ENCODE measurements at places on chromosomes 3 and 15.

GRCh38 chr15:72481015-72481659 is 7.0 kb downstream of the ARIH1 start:
- H3K36me3 ChIP-seq: peaks cover 86% of the 10 kb centered on the region
- no peaks in the 10 kb centered on the region for H3K27me3 ChIP-seq
- no peaks in the 10 kb centered on the region for H3K4me1 ChIP-seq
- no peak overlapping the region for H3K4me3 ChIP-seq

- H3K36me3 ChIP-seq: peaks cover 24% of the 10 kb centered on the region
- DNase-seq: no peak
- H3K27me3 ChIP-seq: no peaks in the 10 kb centered on the region
- no peaks in the 10 kb centered on the region for H3K4me1 ChIP-seq
- no peak overlapping the region for H3K4me3 ChIP-seq
Observed at GRCh38 chr15:62035256-62035924, 24.9 kb downstream of the VPS13C start.

DNA sequence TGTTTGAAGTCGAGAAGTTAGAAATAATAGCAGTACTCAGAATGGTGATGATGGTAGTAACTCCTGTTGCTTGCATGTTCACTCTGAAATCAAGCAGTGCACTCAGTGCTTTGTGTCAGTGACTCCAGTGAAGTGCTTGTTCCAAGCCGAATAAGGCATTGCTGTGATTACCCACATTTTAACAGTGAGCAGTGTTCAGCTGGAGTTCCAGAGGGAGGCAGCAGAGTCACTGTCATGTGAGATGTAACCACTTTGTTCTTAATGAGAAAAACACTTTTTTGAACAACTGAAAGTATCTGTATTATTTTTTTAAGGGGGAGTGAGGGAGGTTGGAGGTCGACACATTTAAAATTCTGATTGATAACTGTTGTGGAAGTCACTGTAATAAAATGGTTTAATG is 3.7 kb downstream of the MDFIC2 start:
- H3K27ac ChIP-seq: no peak overlapping the region
- no peak overlapping the region for H3K4me3 ChIP-seq
- H3K4me1 ChIP-seq: no peaks in the 10 kb centered on the region
- peak; percentile 9 for DNase-seq
- H3K36me3 ChIP-seq: no peaks in the 10 kb centered on the region

DNA sequence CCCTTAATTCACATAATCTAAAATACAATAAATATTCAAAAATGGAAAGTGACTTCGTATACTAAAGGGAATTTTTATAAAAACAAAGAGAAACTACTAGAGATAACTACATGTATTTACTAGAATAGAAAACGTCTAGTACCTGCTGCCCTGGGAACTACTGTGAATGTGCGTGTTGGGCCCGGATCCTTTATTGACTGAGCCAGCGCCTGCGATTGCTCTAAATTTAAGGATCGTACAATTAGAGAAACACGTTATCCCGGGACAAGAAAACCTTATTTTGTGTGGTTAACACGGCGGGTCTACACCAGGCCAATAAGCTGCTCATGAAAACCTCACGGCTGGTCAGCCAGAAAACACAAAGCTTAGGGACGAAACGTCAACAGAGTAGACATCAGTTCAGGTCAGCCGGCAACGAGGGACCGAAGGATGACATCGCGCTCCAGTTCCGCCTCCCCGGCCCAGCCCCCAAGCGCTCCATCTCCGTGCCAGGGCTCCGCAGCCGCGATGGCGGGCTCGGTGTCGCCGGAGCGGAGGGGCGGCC is 555 bp downstream of the TM2D3 start:
- H3K27ac ChIP-seq: peak overlapping the region; percentile 89
- H3K27me3 ChIP-seq: no peaks in the 10 kb centered on the region
- DNase-seq: no peak
- H3K36me3 ChIP-seq: peaks cover 10% of the 10 kb centered on the region
- peak overlapping the region; percentile 93 for H3K4me3 ChIP-seq

GRCh38 chr3:71112576-71112975 is 471.0 kb downstream of the FOXP1 start:
- peaks cover 3% of the 10 kb centered on the region for H3K4me1 ChIP-seq
- no peak overlapping the region for H3K27ac ChIP-seq
- no peak for DNase-seq
- H3K4me3 ChIP-seq: no peak overlapping the region
- H3K27me3 ChIP-seq: no peaks in the 10 kb centered on the region

DNA sequence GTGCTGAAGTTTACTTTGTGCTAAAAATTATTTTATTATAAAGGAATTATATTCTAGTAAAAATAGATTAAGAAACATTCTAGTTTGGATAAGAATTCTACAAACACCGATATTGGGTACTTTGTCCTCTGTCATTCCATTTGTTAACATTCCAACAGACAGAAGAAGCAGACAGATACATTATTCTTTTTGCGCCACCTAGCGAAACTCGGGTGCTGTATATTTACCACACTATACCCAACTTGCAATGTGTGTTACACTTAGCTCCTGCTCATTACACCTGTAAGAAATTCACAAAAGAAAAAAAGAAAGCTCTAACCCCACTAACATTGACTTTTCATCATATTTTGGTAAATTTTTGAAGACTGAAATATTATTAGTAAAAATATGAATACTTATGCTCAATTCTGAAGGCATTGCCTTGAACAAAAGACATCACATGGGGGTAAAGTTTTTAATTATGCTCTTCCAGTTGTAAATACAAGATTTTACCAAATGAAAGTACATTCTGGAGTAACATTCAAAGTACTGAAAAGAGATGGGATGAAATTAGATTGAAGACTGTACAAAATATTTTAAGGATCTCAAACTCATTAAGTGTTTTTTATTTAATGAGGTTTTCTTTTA is 136.5 kb upstream of the MLF1 start:
- H3K36me3 ChIP-seq: no peaks in the 10 kb centered on the region
- no peak overlapping the region for H3K27ac ChIP-seq
- no peaks in the 10 kb centered on the region for H3K4me1 ChIP-seq

DNA sequence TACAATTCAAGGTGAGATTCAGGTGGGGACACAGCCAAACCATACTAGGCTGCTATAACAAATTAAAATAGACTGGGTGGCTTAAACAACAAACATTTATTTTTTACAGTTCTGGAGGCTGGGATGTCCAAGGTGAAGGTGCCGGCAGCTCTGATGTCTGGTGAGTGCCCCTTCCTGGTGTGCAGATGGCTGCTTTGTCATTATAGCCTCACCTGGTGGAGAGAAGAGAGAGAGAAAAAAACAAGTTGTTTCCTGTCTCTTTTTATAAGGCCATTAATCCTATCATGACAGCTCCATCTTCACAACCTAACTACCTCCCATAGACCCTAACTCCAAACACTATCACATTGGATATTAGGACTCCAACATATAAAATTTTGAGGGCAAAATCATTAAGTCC is 279.7 kb downstream of the ZIC1 start:
- H3K4me1 ChIP-seq: no peaks in the 10 kb centered on the region
- no peaks in the 10 kb centered on the region for H3K36me3 ChIP-seq
- H3K4me3 ChIP-seq: no peak overlapping the region
- no peak for DNase-seq
- H3K27me3 ChIP-seq: no peaks in the 10 kb centered on the region

- H3K27me3 ChIP-seq: no peaks in the 10 kb centered on the region
- H3K4me3 ChIP-seq: no peak overlapping the region
- H3K27ac ChIP-seq: no peak overlapping the region
- DNase-seq: no peak
- peaks cover 7% of the 10 kb centered on the region for H3K36me3 ChIP-seq
- H3K4me1 ChIP-seq: peaks cover 8% of the 10 kb centered on the region
Observed at GRCh38 chr15:65902373-65902772, 33.1 kb downstream of the RAB11A start.

DNA sequence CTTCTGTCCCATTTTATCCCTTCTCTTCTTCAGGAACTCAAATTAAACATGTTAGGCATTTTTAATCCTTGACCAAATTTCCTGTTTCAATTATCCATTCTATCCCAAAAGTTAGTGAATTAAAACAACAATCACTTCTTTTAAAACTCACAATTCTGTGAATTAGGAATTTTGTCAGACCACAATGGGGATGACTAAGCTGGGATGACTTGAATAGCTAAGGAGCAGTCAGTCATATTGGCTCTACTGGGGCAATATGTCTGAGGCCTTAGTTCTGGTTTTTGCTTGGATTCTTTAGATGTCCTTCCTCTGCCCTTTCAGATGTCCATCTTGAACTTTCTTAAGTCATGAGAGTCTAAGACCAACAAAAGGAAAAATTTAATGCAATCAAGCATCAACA is 178.2 kb upstream of the TGFBR2 start:
- H3K36me3 ChIP-seq: no peaks in the 10 kb centered on the region
- no peak overlapping the region for H3K27ac ChIP-seq
- DNase-seq: no peak
- H3K4me1 ChIP-seq: no peaks in the 10 kb centered on the region
- no peak overlapping the region for H3K4me3 ChIP-seq

- H3K4me1 ChIP-seq: peaks cover 3% of the 10 kb centered on the region
- H3K27ac ChIP-seq: peak overlapping the region; percentile 73
- H3K36me3 ChIP-seq: no peaks in the 10 kb centered on the region
- H3K4me3 ChIP-seq: peak overlapping the region; percentile 89
Observed at GRCh38 chr3:33717616-33717865, 513 bp downstream of the CLASP2 start.

GRCh38 chr3:31232055-31233025 is 300.4 kb upstream of the STT3B start:
- no peak overlapping the region for H3K27ac ChIP-seq
- no peak overlapping the region for H3K4me3 ChIP-seq
- DNase-seq: no peak
- no peaks in the 10 kb centered on the region for H3K36me3 ChIP-seq
- H3K27me3 ChIP-seq: no peaks in the 10 kb centered on the region

DNA sequence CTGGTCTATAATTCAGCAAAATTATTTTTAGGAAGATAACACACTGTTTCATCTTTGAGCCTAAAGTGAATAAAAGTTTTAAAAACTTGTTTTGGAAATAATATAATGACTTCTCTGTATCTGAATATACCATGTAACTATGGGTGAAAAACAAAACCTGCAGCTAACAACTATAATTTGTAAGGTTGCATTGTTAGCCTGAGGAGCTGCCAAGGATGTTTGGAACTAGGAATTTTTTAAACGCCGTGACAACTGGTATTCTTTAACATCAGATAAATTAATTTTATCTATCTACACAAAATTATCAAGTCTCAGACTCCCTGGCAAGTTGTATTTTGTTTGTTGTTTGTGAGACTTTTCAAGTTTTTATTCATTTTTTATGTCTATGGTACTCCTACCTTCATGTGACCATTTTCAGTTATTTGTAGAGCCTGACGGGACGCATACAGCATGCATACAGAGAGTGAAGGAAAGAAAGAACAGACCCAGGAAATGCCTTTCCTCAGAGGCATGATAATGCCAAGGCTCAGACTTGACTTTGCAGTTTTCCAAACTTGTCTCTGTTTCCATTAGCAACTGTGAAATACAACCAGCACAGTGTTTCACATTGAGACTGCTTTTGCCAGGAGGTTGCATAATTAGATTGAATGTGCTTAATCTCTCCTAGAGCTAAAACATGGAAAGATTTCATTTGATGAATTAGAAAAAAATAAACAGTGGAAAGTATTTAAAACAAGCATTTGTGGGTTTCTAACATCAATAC is 60.8 kb upstream of the ARHGEF26 start:
- H3K4me3 ChIP-seq: no peak overlapping the region
- no peak overlapping the region for H3K27ac ChIP-seq
- no peaks in the 10 kb centered on the region for H3K36me3 ChIP-seq
- peaks cover 2% of the 10 kb centered on the region for H3K4me1 ChIP-seq
- DNase-seq: no peak
- no peaks in the 10 kb centered on the region for H3K27me3 ChIP-seq

GRCh38 chr3:60610441-60611112 is 640.7 kb downstream of the FHIT start:
- no peaks in the 10 kb centered on the region for H3K27me3 ChIP-seq
- no peak for DNase-seq
- H3K4me1 ChIP-seq: no peaks in the 10 kb centered on the region
- no peaks in the 10 kb centered on the region for H3K36me3 ChIP-seq

GRCh38 chr3:48047841-48048464 is 31.7 kb upstream of the MAP4 start:
- no peak overlapping the region for H3K4me3 ChIP-seq
- DNase-seq: no peak
- H3K36me3 ChIP-seq: peaks cover 47% of the 10 kb centered on the region
- H3K27ac ChIP-seq: no peak overlapping the region

DNA sequence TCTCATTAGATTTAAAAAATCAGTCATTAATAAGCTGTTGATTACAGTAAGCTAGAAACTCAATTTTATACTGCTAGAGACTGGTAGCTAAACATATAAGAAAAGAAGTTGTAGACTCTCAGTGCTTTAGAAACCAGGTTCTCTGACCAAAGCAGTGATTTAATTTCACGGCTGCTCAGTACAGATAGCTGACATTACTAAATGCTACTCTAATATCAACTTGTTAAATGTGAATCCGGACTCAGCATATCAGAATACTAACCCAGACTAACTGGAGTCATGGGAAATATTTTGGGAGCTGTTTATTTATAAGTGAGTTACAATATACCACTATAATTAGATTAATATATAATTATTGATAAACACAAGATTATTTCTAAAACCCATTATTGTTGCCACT is 80.4 kb downstream of the NEDD4 start:
- H3K27me3 ChIP-seq: no peaks in the 10 kb centered on the region
- H3K4me1 ChIP-seq: no peaks in the 10 kb centered on the region
- H3K27ac ChIP-seq: no peak overlapping the region
- no peak for DNase-seq
- no peak overlapping the region for H3K4me3 ChIP-seq

DNA sequence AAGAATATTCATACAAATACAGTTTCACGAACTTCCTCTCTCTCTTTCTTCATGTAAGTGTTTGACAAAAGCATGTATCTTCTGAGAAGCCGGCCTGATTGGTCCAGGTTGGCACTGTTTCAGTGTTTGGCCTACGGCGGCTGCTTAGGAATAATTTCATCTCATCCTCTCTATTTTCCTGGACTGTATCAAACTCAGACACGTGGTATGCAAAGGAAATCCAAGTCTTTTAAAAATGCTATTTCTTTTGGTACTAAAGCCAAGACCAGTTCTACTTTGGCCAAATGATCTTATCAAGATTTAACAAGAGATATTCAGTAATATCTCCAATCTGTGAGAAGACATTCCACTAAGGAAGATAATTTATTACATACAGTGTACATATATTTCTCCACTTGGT is 152.8 kb downstream of the TIGIT start:
- H3K27ac ChIP-seq: no peak overlapping the region
- no peak for DNase-seq
- peaks cover 28% of the 10 kb centered on the region for H3K4me1 ChIP-seq
- H3K27me3 ChIP-seq: no peaks in the 10 kb centered on the region
- H3K4me3 ChIP-seq: no peak overlapping the region

- H3K4me1 ChIP-seq: peaks cover 7% of the 10 kb centered on the region
- no peaks in the 10 kb centered on the region for H3K36me3 ChIP-seq
- H3K27me3 ChIP-seq: no peaks in the 10 kb centered on the region
- DNase-seq: no peak
- H3K27ac ChIP-seq: peak overlapping the region; percentile 58
Observed at GRCh38 chr3:49616061-49616460, 58.1 kb upstream of the APEH start.

GRCh38 chr3:99521551-99521950 is 116.8 kb upstream of the COL8A1 start:
- DNase-seq: no peak
- no peaks in the 10 kb centered on the region for H3K36me3 ChIP-seq
- no peak overlapping the region for H3K27ac ChIP-seq
- H3K4me3 ChIP-seq: no peak overlapping the region
- H3K4me1 ChIP-seq: peaks cover 1% of the 10 kb centered on the region
- no peaks in the 10 kb centered on the region for H3K27me3 ChIP-seq

Data from neuronal stem cell (in vitro differentiated cells).